ENCODE measurements at places on chromosomes 6 and 20.

GRCh38 chr6:90230548-90231215 lies 66.0 kb downstream of the BACH2 start:
- DNase-seq = no peak

DNA sequence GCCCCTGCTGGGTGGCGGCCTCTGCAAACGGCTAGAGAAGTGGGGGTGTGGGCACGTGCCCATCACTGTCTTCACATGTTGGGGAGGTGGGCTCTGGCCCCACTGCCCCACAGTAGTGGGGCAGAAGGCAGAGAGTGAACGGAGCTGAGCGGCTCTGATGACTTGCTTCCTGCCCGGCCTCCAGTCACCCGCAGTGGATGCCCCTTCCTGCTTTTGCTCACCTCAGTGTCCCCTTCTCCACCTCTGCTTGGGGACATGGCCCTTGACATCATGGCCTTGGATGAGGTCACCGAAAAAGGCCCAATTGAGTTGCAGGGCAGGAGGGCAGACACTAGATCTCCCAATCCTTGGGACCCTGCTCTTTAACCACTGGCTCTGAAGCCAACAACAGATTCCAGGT lies 40.1 kb downstream of the KCNK5 start:
- no peak for DNase-seq

DNA sequence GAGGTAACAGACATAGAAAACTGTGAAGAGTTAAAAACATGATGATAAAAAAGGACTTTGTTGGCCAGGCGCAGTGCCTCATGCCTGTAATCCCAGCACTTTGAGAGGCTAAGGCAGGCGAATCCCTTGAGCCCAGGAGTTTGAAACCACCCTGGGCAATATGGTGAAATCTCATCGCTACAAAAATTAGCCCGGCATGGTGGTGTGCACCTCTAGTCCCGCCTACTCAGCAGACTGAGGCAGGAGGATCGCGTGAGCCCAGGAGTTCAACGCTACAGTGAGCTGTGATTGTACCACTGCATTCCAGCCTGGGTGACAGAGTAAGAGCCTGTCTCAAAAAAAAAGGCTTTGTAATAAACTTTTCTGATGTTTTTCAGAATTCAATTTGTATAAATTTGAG lies 60.1 kb downstream of the GFOD1 start:
- DNase-seq = no peak

- no peak for DNase-seq
Observed at GRCh38 chr20:5675103-5676091, 74.8 kb upstream of the SHLD1 start.

GRCh38 chr6:51302431-51302830 lies 483.8 kb downstream of the TFAP2B start:
- no peak for DNase-seq

DNA sequence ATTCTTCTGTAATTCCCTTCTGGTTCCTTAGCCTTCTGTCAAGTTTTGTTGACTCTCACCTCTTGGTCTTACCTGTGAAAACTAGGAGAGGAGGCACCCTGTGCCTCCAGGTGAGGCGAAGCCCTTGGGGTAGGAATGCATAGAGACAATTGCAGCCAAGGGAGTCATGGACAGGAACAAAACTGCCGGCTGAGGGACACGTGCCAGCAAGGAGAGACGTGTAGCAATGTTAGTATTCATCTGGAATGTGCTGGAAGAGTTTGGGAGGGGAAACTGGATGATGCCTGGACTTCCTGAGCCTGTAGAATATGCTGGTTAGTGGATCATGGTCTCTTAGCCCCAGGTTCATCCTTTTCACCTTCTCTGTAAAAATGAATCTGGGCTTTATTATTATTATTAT lies 3.9 kb upstream of the TIAM2 start:
- no peak for DNase-seq

DNA sequence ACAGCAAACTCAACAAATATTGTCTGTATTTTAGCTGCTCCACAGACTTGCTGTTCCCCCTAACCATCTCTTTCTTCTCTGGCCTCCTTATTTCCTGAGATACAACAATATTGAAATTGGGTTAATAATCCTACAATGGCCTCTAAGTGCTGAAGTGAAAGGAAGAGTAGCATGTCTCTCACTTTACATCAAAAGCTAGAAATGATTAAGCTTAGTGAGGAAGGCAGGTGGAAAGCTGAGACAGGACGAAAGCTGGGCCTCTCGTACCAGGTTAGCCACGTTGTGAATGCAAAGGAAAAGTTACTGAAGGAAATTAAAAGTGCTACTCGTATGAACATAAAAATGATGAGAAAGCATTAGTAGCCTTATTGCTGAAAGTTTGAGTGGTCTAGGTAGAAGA lies 63.8 kb downstream of the ELOVL5 start:
- DNase-seq = no peak

DNA sequence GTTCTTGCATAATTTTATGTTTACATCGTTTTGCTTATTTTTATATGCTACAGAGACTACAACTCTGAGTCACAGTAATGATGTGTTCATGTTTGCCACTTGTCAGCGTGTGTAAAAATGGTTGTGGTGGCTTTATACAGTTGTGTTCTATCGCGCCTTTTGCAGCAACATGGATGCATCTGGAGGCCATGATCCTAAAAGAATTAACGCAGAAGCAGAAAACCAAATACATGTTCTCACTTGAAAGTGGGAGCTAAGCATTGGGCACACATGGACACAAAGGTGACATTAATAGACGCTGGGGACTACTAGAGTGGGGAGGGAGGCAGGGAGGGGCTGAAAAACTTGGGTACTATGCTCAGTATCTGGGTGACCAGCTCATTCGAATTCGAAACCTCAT lies 996 bp upstream of the SEC23B start:
- DNase-seq = no peak

DNA sequence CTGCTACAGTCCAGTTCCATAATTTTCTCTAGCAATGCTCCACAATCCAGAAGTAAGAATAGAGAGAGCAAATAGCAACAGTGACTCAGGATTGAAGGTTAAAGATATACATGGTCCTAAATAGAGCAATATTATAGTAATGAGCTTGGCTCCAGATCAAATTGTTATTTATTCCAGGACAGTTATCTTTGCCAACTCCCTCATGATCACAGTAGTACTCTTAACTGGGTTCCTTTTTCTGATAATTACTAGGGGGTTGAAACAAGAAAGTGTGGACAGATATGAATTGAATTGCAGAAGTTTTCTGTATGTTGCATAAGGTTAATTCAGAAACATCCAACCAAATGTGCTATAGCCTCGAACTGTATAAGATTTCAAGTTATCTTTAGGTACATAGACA lies 11.9 kb downstream of the FAM184A start:
- no peak for DNase-seq

GRCh38 chr6:120873125-120873865 lies 461.0 kb downstream of the TBC1D32 start:
- no peak for DNase-seq

DNA sequence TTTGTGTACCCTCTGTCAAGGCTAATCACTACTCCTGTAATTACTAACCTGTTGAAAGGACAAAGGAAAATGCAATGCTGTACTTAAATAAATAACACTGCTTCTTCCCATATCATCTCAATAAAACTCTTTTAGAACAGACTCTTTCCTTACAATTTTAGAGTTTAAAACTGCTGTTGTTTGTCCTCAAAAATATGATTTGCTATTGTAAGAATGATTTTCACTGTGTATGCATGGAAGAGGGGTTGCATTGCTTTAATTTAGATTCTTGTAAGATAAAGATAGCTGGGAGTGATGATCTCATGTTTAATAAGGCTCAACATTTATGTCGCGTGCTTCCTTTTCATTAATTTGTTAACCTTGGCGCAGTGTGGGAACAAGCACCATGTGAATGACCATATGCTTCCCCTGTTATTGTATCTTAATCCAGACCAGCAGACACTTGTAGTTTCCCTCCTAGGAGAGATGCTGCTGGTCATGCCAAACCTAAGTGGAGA lies 89.8 kb upstream of the ATXN1 start:
- DNase-seq = no peak

DNA sequence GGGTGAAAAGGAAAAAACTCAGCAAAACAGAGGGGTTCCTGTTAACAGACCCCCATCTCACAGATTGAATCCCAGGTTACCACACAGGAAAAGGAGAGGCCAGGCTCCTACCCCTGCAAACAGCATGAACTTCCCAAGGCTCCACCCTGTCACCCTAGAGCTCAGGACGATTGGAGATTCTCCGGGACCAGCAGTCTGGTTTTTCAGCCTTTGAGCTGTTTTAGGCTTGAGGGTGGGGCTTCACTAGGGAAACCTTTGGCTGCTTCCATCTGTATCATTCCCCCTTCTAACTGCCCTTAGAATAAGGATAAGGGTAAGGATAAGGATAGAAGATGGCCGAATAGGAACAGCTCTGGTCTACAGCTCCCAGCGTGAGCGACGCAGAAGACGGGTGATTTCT lies 16.0 kb downstream of the C6orf58 start:
- DNase-seq = no peak

- no peak for DNase-seq
Observed at GRCh38 chr6:167424060-167424673, 99.3 kb downstream of the TTLL2 start.

GRCh38 chr6:74343804-74344203 lies 647.8 kb downstream of the CD109 start:
- DNase-seq = no peak

- DNase-seq = no peak
Observed at GRCh38 chr6:154614641-154615040, 104.2 kb upstream of the CNKSR3 start.

GRCh38 chr6:34225551-34225950 lies 11.1 kb upstream of the HMGA1 start:
- DNase-seq = no peak

GRCh38 chr20:22861990-22862389 lies 173.1 kb upstream of the SSTR4 start:
- DNase-seq = no peak

DNA sequence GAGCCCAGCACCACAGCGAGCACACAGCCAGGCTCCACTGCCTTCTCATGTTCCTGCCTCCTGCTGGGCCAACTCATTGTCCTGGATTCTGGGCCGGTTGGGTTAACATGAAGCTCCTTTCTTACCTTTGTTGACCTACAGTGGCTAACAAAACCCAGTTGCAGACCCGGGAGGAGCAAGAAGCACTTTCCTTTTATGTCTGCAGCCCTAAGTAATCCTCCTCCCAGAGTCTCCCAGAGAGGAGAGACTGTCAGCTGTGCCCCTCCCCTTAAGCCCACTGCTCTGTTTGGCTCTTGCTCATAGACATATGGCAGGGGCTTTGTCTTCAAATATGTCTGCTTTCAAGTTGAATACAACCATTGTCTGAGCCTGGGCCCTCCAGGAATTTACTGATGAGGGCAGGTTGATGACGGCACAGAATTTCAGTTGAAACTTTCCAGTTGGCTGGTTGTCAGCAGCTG lies 55.2 kb downstream of the PSMB1 start:
- no peak for DNase-seq

DNA sequence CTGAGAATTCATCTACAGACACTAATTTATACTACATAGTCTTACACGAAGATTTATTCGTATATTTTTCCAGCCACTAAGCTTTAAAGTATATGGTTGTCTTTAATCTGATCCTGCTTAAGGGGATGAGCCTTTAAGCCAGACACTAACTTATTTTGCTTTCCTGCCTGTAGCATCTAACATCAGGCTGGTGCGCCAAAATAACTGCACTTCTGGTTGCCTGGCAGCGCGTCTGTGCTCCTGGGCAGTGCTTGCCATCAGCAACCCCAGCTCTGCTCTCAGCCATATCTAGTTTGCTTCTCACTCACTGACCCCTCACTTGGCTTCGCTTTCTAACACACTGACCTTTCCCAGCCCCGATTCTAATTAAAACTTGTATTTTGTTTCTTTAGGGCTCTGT lies 21.8 kb downstream of the HMGCLL1 start:
- DNase-seq = no peak

DNA sequence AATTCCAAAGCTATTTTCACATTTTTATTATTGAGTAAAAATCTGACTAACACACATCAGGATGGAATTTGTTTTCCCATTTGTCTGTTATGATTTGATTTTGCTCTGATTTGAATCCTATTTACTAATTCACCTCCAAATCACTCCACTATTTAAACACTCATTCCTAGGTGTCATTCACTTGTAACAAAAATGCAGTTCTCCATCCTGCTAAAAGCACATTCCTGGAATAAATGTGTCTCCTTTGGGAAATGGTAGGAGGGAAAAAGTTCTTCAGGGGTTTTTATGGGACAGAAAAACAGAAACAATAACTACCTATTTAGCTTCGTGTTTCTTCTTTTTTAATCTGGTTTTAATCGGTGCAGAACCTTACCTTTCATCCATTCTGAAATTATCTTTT lies 494.1 kb upstream of the CITED2 start:
- DNase-seq = no peak

- DNase-seq = no peak
Observed at GRCh38 chr20:63833776-63834490, 2.9 kb upstream of the ZBTB46 start.

- DNase-seq = no peak
Observed at GRCh38 chr6:13278164-13278563, 50.2 kb downstream of the TBC1D7 start.

DNA sequence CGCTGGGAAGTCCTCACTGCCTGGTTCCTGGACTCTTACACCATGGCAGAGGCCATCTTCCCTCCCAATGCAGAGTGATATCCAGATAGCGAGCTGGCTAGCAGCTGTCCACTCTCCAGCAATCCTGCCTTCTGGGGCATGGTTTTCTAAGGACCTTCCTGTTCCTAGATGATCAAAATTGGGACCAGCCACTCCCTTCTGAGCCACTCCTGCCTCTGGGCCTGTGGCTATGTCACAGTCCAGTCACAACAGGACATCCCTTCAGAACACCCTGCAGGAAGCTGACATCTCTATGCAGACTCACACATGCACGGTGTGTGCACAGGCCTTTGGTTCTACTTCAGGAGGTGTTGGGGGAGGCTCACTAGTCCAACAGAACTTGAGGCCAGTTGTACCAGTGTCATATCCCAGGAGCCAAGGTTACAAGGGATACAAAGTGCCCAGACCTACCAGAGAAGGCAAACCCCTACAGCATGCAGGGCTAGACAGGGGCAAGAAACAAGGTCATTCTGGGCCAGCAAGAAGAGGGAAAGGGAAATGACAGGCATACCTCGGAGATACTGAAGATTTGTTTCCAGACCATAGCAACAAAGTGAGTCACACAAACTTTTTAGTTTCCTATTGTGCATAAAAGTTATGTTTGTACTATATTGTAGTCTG lies 2.7 kb upstream of the MCCD1 start:
- DNase-seq = no peak

GRCh38 chr6:127162836-127163235 lies 44.4 kb downstream of the RSPO3 start:
- no peak for DNase-seq

- DNase-seq = no peak
Observed at GRCh38 chr6:4563877-4564276, 212.3 kb upstream of the CDYL start.

All from T follicular helper cell (primary cell).